ENCODE measurements at places on chromosomes 3 and 15.

GRCh38 chr3:50542177-50543034, 25.1 kb downstream of the C3orf18 start:
- DNase-seq, result no peak

GRCh38 chr3:83706669-83707068, 1252.1 kb upstream of the CADM2 start:
- DNase-seq, result no peak

- DNase-seq, result no peak
These were observed 150.0 kb downstream of the NFKBIZ start for GRCh38 chr3:101999177-101999779.

DNA sequence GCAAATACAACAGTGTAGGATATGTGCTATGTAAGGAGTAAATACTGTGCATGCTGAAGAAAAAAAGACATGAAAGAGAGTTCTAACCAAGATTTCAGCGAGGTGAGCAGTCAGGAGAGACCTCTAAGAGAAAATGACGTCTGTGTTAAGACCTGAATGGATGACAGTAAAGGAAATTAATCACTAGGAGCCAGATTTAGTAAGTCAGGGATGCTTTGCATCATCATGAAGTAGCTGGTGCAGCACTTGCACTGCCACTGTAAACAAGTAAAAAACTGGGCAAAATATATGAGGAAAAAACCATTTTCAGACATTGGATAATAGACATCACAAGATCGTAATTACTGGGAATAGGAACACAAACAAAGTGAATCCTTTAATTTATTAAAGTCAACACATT, 32.6 kb downstream of the RTP4 start:
- DNase-seq, result no peak

DNA sequence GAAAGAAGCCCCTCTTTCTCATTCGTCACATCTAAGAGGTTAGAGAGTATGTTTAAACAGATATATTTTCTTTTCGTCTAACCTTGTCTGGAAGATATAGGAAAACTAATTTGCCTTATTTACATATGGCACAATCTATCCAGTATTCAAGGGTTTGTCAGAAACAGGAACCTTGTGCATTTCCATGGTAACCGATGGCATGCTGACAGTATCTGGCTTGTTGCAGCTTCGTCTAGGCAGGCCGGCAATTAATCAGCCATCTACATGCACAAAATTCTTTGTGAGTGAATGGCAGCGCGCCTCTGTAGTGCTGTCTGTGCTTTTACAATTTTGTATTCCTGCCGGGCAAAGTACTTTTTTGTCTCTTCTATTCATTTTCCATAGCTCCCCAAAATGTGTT, 294.0 kb upstream of the SOX2 start:
- DNase-seq, result no peak

GRCh38 chr15:52181938-52182780, 9.0 kb downstream of the GNB5 start:
- no peak for DNase-seq

GRCh38 chr3:66592927-66593625, 92.3 kb upstream of the LRIG1 start:
- DNase-seq, result no peak

DNA sequence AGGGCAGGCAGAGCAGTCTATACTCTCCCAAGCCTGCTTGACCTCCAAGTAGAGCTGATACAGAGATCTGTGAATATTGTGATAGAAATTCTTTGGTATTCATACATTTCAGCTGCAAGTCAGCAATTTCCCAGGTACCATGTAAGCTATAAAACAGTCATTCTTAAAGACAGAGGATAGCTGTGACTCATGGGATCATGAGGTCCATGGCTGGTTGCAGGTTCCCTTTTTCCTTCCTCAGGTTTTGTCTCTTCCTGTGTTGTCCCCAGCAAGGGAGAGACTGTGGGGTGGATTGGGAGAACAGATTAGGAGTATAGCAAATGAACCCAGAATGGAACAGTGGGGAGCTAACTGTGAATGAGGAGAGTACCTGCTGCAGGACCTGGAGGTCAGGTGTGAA, 5.4 kb upstream of the P4HTM start:
- no peak for DNase-seq

- DNase-seq, result no peak
These were observed 12.1 kb downstream of the PAK6 start for GRCh38 chr15:40250771-40251483.

- DNase-seq, result no peak
These were observed 26.2 kb downstream of the ALDH1A2 start for GRCh38 chr15:58039079-58040035.

DNA sequence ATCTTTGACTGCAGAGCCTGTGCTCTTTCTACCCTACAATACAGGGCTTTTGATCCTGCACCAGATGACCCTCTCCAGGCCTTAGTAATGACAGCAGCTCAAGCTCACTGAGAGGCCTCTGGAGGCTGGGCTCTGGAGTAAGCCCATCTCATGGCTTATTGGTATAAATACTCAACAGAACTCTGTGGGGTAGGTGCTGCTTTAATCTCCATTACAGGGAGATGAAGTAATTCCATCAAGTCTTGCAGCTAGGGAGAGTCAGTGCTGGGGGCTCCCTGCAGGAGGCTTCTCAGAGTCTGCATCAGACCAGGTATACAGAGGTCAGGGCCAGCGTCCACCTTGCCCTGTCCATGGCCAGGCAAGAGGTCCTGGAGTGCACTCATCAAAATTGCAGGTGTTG, 89.2 kb upstream of the SLC6A11 start:
- DNase-seq, result no peak

All from Jurkat, Clone E6-1 (cell line).